ENCODE measurements at places on chromosomes 11 and 22. TPM values are rescaled to one million over a fixed set of nuclear protein-coding genes. Genes with fewer than 3 reads are reported as not detected.

- no peaks in the 10 kb centered on the region for H3K4me1 ChIP-seq
- H3K27ac ChIP-seq = no peak overlapping the region
Measured at GRCh38 chr11:100008417-100008816, 678.7 kb upstream of the ARHGAP42 start.

The CTSW gene
- polyA plus RNA-seq = 31.7 TPM

The APOA4 gene
- polyA plus RNA-seq = not detected

The MYO7A gene
- not detected for polyA plus RNA-seq

- H3K4me3 ChIP-seq = no peak overlapping the region
- no peak overlapping the region for H3K27ac ChIP-seq
- no peak for DNase-seq
- H3K4me1 ChIP-seq = no peaks in the 10 kb centered on the region
Measured at GRCh38 chr11:119676461-119677020, 52.5 kb downstream of the NECTIN1 start.

The IGSF9B gene
- polyA plus RNA-seq = 2.3 TPM

Measured in naive thymus-derived CD4-positive, alpha-beta T cell (primary cell).